Articular chondrocyte of knee joint (primary cell): ENCODE measurements at places on chromosomes 7 and 10. TPM values are rescaled to one million over a fixed set of nuclear protein-coding genes. Genes with fewer than 3 reads are reported as not detected.

The CALHM2 gene
- 81.3 and 91.3 TPM in 2 replicates for total RNA-seq

The ACTR3C gene
- 6.2 and 7.8 TPM in 2 replicates for total RNA-seq

The SH3PXD2A gene
- 21.6 and 23.8 TPM in 2 replicates for total RNA-seq

The COL1A2 gene
- total RNA-seq, result 5,438 and 5,703 TPM in 2 replicates

The AKR1C4 gene
- total RNA-seq, result not detected in 2 replicates

The HOXA10 gene
- total RNA-seq, result 30.6 and 44.3 TPM in 2 replicates
